ENCODE measurements at places on chromosomes 2 and 18.

DNA sequence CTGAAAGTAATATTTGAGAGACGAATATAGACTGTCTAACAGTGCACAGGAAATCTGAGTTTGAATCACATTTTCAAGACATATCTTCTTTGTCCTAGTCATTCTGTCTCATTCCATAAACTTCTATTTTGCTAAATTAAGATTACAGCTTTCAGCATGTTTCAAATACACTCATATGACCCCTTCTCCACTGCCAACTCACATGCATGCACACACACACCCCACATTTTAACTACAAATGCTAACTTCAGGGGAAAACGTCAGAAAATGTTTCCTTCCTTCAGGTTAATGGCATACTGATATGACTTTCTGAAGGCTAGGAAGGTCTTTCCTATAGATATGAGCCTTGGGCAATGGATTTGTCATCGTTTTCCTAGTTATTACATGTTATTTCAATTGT lies 373.7 kb downstream of the RBM43 start:
- no peak for DNase-seq

DNA sequence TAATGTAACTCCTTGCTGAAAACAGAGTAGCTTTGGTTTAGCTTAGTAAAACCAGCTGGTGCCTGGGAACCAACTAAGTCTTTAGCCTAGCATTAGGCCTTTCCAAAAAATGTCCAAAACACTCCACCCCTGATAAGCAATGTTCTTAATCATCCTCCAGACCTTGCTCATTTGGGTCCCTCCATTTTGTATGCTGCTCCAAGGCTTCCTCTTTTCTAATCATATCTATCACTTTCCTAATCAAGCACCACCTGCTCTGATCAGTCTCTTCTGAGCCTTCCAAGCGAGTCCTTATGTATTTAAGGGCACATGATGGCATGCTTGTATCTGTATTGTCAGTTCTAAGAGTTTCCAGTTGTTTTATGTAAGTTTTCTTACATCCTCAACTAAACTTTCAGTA lies 23.6 kb downstream of the THADA start:
- no peak for DNase-seq

DNA sequence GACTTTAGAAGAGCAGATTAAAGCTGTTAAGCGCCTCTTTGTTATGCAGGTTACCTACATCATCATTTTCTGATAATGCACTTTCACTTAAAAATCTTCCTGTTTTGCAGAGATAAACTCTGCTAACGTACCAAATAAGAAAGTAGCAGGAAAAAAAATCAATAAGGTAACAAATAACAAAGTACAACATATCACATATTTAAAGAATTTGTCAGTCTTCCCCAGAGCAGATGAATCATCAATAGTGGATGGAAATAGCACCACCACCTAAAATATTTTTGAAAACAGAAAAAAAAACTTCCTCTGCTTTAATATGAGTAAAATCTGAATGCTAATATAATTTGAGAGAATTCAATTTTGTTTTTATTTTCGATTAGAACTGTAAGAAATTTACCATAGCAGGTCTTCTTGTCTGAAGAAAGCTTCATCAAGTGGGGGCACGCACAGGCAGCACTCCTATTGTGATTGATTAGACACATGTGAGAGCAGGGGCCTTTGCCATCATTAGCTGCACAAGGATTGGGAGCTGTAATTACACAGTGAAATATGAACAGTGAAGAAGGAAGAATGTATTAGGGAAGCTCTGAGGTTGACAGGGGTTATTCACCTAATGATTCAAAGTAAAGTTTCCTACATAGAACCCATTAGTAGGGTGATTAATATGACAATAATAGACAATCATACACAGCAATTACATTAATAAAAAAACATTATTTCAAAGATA lies 1279.4 kb downstream of the LRP1B start:
- DNase-seq, result no peak

GRCh38 chr2:12326449-12327190 lies 390.1 kb upstream of the TRIB2 start:
- DNase-seq, result no peak

DNA sequence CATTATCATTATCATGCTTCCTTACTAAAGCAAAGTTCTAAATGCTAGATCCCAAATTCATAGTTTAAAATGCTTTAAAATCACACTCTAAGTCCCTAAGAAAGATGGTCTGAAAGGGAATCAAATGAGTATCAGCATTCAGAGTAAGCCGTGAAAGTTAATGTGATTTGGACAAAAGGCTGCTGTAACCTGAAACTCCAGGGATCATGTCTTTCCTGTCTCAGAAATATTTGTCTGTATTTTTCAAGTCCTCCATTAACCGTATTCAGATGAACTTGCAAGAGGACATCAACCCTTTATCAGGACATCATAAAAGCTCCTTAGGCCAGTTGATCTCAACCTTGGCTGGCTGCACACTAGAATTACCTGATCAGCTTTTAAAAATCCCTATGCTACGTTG lies 324.3 kb upstream of the PKDCC start:
- DNase-seq, result no peak

DNA sequence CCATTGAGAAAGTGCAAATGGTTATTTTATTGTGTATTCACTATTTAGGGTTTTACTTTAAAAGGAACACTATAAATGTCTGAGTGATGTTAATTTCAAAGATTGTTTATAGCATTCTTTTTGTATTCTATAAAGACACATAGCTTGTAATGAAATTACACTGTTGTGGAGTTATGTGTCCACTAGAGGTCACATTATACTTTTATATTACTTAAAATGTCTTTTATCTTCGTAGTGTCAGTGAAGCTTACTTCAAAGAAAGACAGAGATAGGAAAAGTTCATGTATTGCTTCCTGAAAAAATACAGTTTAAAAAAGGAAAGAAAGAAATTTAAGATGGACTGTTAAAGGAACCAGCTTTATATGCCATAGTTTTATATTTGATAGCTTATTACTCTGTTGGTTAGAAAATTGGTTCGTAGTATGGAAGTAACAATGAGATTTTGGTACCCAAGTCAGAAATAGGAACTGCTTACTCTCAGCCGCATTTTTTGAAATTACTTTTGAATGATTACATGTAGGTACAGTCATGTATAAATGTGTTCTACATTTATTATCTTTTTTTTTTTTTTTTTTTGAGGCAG lies 20.5 kb downstream of the APLF start:
- no peak for DNase-seq

DNA sequence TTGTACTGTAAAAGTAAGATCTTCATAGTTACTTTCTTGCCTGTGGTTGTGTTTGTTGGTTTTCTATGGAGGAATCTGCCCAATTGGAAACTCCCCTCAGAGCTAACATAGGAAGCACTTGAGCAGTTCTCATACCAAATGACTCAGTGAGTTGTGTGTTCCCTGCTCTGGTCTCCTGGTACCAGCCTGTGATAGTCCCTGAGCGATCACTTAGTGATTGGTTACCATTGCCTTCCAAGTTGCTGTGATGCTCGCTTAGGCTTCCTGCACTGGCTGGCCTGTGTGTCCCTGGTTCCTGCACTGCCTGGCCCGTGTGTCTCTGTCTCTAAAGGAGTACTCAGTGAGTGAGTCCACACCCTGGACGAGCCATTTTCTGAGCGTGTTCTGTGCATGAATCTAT lies 133.0 kb downstream of the MAP4K4 start:
- DNase-seq, result no peak

DNA sequence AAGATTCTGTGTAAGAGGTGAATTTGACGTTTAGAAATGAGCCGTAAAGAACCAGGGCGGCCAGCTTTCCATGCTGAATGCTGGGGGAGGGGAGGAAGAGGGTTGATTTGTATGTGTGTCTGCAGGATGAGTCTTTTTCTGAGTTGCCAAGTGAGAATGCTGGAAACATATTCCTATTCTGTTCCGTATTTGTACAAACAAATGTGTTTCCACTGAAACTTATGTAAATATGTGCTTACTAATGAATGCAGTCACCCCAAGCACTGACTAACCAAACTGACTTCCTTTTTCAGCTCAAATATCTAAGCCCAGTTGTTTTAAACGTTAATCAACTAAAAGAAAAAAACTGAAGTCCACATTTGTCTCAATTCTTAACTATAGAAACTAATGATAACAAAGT lies 74.9 kb upstream of the APCDD1 start:
- no peak for DNase-seq

- DNase-seq, result no peak
Measured at GRCh38 chr18:4319738-4320677, 135.1 kb downstream of the DLGAP1 start.

DNA sequence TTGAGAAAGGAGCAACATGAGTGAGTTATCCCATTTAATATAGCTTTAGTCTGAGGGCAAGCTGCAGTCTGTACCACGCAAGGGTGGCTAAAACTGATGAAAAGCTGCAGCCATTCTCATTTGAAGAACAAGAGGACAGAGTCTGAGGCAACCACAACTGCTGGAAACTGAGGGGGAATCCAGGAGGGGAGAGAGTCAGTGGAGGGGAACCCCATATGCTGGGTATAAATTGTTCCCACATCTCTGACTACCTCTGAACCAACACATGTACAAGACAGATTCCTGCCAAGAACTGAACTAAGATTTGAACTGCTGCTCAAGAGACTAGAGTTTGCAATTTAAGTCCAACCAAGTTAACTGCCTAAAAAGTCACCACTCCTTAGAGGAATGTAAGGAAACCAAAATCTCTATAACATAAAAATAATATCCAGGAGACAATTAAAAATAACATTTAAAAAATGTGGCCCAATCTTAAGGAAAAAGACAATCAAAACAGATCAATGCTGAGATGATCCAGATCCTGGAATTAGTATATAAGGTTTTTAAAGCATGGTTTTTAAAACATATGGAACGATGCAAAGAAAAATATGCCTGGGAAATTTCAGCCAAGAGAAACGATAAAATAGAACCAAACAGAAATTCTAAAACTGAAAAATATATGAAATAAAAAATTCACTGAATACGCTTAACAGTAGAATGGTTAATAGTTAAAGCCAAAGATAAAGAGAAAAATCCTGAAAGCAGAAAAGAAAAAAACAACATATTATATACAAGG lies 11.2 kb downstream of the CWC22 start:
- no peak for DNase-seq

GRCh38 chr2:20781656-20782265 lies 41.1 kb downstream of the LDAH start:
- DNase-seq, result no peak

DNA sequence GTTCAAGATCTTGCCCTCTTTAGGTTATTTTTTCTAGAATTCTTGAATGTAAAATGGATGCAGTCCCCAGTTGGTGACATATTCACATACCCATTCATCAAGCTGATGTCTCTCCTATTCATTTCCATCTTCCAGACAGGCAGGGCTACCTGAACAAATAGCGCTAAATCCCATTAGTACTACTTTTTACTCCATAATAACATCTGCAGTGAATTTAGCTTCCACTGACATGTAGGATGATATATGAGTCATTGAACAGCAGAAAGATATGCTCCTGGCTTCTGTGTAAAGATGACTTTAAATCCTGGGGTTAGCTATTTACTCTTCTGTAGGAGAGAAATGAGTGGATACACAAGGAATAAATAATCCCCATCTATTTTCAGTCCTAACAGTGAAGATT lies 194.7 kb downstream of the RND3 start:
- no peak for DNase-seq

GRCh38 chr2:96111257-96111640 lies 5.1 kb downstream of the ADRA2B start:
- DNase-seq, result no peak

GRCh38 chr2:198054299-198054698 lies 249.9 kb downstream of the PLCL1 start:
- no peak for DNase-seq

DNA sequence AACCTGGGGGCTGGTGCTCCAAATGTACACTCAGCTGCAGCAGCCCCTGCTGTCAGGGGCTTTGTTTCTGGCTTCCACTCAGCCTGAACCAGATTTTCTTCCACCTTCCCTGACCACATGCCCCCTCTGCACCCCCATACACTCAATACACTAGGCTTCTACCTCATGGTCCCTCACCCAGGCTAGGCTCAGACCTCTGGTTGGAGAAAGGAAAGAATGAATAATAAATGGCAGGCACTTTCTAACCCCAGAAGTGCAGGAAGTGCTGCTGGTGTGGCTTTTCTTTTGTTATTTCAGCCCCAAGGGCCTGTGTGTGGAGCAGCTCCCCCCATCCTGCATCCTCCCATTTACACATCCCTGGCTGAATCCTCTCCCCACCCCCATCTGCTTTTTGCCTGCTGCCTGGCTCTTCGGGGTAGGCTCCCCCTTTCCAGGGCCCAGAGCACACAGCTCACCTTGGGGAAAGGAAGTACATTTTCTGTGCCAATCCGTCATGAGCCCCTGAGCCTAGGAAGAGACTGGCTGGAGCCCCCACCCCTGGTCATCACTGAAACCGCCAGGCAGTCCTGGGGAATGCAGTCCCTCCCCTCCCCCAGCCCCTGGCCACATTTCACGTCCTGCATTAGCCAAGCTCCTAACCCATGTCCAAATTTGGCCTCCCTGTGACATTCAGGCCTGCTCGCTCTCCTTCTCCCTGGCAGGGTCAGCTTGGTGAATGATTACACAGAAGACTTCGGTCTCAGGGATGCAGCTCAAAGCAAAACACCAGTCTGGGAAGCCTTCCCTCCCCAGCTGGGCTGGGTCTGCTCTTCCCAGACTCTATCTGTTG lies 2.6 kb downstream of the DYSF start:
- DNase-seq, result no peak

- DNase-seq, result no peak
Measured at GRCh38 chr2:141037361-141037760, 1093.5 kb downstream of the LRP1B start.

DNA sequence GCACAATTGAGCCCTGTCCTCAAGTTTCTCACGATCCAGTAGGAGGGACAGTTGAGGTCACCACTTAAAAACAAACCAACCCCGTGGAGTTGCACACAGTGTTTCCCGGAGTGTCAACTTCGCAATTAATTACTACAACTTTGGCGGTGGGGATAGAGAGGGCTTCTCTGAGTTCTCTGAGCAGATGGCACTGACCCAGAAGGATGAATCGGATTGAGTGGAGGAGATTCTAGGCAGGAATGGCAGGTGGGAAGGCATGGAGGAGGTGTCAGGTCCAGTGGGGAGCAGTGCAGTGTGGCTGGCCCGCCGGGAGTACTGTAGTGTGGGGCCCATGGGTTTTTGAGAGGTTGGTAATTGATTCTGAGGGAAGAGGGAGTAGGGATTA lies 12.0 kb downstream of the SIX3 start:
- no peak for DNase-seq

- no peak for DNase-seq
Measured at GRCh38 chr2:16389611-16390010, 276.0 kb downstream of the CYRIA start.

DNA sequence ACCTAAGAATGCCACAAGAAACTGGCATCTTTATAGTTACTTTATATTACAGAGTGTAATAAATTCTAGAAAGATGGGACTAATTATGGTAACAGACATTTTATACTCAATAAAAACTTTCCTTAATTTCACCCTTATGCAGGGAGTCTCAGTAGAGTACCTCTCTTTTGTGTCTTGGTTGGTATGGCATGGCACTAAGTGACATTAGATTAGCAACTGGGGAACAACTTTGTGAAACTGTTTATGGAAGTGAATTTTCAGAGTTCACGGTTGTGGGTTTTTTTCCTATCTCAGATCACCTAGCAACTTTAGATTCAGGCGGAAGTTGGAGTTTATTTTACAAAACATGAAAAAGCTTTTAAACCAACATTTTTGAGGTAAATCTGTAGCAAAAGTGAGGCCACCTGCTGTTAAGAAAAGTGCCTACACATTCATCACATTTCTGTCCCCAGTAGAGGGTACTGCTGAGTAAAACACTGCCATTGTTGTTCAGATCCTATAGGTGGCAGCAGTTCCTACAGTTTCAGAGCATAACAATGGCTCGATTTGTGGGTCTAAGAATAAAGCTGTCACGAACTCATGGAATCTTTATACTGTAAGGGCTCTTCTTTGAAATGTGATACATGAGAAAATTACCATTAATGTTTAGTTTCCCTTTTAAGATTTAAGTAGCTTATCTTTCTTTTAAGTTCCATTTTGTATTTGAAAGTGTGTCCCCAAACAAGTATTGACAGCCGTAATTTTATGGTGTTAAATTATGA lies 117.6 kb downstream of the CAMKMT start:
- no peak for DNase-seq

Measured in tibial nerve (tissue), 4 donors.